ENCODE measurements at places on chromosomes 11 and 22. TPM values are rescaled to one million over a fixed set of nuclear protein-coding genes. Genes with fewer than 3 reads are reported as not detected.
A peak's percentile ranks its signal among the peaks of the same experiment; 100 is the strongest.

DNA sequence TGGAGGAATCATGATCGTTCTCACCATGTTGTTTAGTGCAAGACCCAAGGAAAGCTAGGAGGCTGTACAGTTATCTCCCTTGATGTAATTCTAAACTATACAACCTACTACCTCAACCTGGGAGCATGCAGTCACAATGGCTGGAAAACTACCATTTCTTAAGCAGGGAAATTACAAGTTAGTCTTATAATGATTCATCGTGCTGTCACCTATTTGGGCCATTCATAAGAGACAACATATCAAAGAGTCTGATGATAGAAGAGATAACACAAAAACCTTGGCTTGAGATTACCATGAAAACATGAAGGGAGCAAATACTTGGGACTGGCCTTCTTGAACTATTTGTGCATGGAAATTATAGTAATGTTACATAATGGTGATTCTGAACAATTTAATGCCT lies 30.5 kb upstream of the BLID start:
- no peaks in the 10 kb centered on the region for H3K27me3 ChIP-seq
- no peak overlapping the region for H3K4me3 ChIP-seq
- no peaks in the 10 kb centered on the region for H3K4me1 ChIP-seq
- H3K36me3 ChIP-seq: no peaks in the 10 kb centered on the region
- no peak for DNase-seq

KCTD21 gene
- total RNA-seq: 12.0 TPM

DNA sequence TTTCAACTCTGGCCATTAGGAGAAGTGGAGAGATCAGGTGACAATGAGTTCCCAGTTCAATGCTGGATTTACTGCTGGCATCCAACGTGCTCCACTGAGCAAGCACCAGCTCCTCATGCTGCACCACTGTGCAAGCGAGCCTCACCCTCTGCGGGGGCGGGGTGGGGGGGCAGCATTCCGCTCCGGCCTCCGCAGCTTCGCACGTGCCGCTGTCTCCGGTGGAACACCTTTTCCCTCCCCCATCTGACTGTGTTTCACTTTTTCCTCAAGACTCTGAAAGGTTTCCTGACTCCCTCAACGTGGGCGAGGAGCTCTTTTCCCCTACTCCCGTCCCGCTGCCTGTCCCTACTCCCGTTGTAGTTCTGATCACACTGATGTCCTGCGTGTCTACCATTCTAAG lies 835 bp upstream of the RHOD start:
- H3K27me3 ChIP-seq: peaks cover 18% of the 10 kb centered on the region
- DNase-seq: no peak
- H3K27ac ChIP-seq: no peak overlapping the region
- H3K4me1 ChIP-seq: peaks cover 10% of the 10 kb centered on the region
- no peaks in the 10 kb centered on the region for H3K36me3 ChIP-seq
- peak overlapping the region; percentile 49 for H3K4me3 ChIP-seq

DNA sequence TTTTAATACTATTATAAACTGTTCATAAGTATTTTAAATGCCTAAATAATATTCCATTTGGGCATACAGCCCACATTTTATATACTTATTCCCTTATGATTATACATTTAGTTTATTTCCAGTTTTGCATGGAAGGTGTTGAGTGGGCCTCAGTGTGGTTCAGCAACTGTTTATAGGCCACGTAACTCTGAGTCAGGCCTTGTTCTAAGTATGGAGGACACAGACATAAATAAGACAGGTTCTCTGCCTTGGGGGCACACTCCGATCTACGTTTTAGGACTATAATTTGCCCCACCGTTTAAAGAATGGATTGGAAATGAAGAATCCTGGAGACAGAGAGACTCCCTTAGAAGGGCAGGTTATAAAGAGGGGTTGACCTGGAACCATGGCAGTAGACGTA lies 212.2 kb upstream of the TBCEL start:
- H3K27me3 ChIP-seq: peaks cover 3% of the 10 kb centered on the region
- DNase-seq: no peak
- no peak overlapping the region for H3K27ac ChIP-seq

HDHD5 gene
- total RNA-seq: 42.1 TPM

IL10RA gene
- total RNA-seq: 87.8 TPM

GRCh38 chr22:33570110-33570509 lies 350.2 kb downstream of the LARGE1 start:
- peaks cover 18% of the 10 kb centered on the region for H3K4me1 ChIP-seq
- no peak overlapping the region for H3K27ac ChIP-seq
- no peaks in the 10 kb centered on the region for H3K27me3 ChIP-seq
- H3K4me3 ChIP-seq: no peak overlapping the region
- no peak for DNase-seq

- DNase-seq: peak; percentile 87
- H3K36me3 ChIP-seq: peaks cover 10% of the 10 kb centered on the region
- peaks cover 44% of the 10 kb centered on the region for H3K4me1 ChIP-seq
These were observed 14.4 kb downstream of the PPM1F start for GRCh38 chr22:21938071-21938822.

- H3K27ac ChIP-seq: no peak overlapping the region
- no peak for DNase-seq
These were observed 75.6 kb upstream of the APOA1 start for GRCh38 chr11:116913000-116913399.

GRCh38 chr22:25540908-25541660 lies 23.4 kb upstream of the GRK3 start:
- no peak overlapping the region for H3K4me3 ChIP-seq
- peaks cover 4% of the 10 kb centered on the region for H3K36me3 ChIP-seq
- no peak overlapping the region for H3K27ac ChIP-seq
- H3K27me3 ChIP-seq: peaks cover 5% of the 10 kb centered on the region

GRCh38 chr11:101474666-101475065 lies 109.1 kb downstream of the TRPC6 start:
- DNase-seq: no peak
- no peaks in the 10 kb centered on the region for H3K4me1 ChIP-seq
- H3K4me3 ChIP-seq: no peak overlapping the region
- H3K27ac ChIP-seq: no peak overlapping the region
